Esophagus (tissue), 2 donors: ENCODE measurements at places on chromosomes 6 and 20. TPM values are rescaled to one million over a fixed set of nuclear protein-coding genes. Genes with fewer than 3 reads are reported as not detected.

CLVS2 gene
- polyA plus RNA-seq, result not detected

MEP1A gene
- not detected for polyA plus RNA-seq

PGBD1 gene
- polyA plus RNA-seq, result 1.3 TPM

ACSS1 gene
- polyA plus RNA-seq, result 8.8 TPM

CFB gene
- 19.6 TPM for polyA plus RNA-seq

ISM1 gene
- 2.2 TPM for polyA plus RNA-seq

AIF1 gene
- 8.0 TPM for polyA plus RNA-seq

TMEM74B gene
- polyA plus RNA-seq, result 1.4 TPM

HINT3 gene
- 10.1 TPM for polyA plus RNA-seq

TDP2 gene
- 13.9 TPM for polyA plus RNA-seq

ULBP3 gene
- polyA plus RNA-seq, result 0.61 TPM

LGSN gene
- not detected for polyA plus RNA-seq

PCMT1 gene
- polyA plus RNA-seq, result 64.9 TPM

DEF6 gene
- polyA plus RNA-seq, result 38.6 TPM

GGTLC1 gene
- polyA plus RNA-seq, result not detected

F13A1 gene
- polyA plus RNA-seq, result 4.5 TPM

MCUR1 gene
- polyA plus RNA-seq, result 40.0 TPM

BLOC1S5 gene
- polyA plus RNA-seq, result 4.5 TPM

SLC17A3 gene
- not detected for polyA plus RNA-seq

RFX6 gene
- not detected for polyA plus RNA-seq

MMP24 gene
- 0.12 TPM for polyA plus RNA-seq

MYL9 gene
- polyA plus RNA-seq, result 320 TPM

DDX43 gene
- 0.60 TPM for polyA plus RNA-seq

DOP1A gene
- polyA plus RNA-seq, result 6.0 TPM

RWDD2A gene
- 0.76 TPM for polyA plus RNA-seq

PRND gene
- not detected for polyA plus RNA-seq

SAPCD1 gene
- 2.3 TPM for polyA plus RNA-seq

DYNLT2 gene
- 2.7 TPM for polyA plus RNA-seq

HMGCLL1 gene
- not detected for polyA plus RNA-seq

MICA gene
- polyA plus RNA-seq, result 9.9 TPM

CRISP3 gene
- 176 TPM for polyA plus RNA-seq

APOM gene
- 6.0 TPM for polyA plus RNA-seq

HLA-DOA gene
- 1.5 TPM for polyA plus RNA-seq
